Mucosa of gallbladder (tissue), 1 donor: ENCODE measurements at places on chromosomes 7 and 10. TPM values are rescaled to one million over a fixed set of nuclear protein-coding genes. Genes with fewer than 3 reads are reported as not detected.

The POLR2J gene
- 43.6 TPM for total RNA-seq

DNA sequence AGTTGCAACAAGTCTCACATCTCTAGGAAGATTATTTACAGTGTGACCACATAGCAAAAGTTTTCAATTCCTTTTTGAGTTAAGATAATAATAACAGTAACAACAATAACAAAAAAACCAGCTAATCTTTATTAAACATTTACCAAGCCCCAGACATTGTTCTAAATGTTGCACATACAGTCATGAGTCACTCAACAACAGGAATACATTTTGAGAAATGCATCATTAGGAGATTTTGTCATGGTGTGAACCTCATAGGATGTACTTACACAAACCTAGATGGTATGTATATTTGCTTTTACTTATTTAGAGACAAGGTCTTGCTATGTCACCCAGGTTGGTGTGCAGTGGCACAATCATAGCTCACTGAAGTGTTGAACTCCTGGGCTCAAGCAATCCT lies 52.0 kb downstream of the SPAM1 start:
- DNase-seq, result no peak

DNA sequence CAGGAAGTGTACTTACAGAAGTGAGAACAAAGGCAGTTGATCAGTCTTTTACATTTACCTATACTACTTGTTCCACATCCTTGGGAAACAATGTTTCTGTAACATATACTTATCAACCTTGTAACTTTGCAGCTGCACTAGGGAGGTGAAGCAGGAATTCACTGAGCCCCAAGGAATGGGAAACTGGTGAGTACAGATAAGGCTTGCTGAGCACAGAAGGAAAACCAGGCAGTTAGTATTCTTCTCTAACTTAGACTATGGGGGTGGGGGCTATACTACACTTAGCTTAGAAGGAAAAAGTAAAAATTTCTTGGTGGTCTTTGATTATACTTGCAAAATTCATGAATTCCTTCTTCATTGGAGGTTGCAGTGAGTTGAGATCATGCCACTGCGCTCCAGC lies 6.9 kb upstream of the ZNF33A start:
- DNase-seq, result no peak

- no peak for DNase-seq
Measured at GRCh38 chr7:117839507-117839906, 33.7 kb downstream of the CTTNBP2 start.

DNA sequence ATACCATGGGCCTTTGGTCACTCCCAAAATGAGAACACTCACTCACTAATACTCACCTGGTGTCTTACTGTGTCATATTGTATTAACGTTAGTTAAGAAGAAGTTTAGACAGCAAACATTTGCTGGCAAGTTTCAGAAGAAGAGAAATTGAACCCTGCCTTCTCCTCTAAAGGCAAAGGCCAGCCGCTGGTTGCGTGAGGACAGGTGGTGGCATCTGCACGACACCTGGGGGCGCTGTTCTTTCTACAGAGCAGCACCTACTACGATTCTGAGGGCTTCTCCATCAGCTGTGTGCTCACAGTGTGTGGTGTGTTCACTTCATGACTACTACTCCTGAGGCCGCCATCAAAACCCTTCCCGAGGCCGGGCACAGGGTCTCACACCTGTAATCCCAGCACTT lies 17.9 kb upstream of the CLEC2L start:
- no peak for DNase-seq

DNA sequence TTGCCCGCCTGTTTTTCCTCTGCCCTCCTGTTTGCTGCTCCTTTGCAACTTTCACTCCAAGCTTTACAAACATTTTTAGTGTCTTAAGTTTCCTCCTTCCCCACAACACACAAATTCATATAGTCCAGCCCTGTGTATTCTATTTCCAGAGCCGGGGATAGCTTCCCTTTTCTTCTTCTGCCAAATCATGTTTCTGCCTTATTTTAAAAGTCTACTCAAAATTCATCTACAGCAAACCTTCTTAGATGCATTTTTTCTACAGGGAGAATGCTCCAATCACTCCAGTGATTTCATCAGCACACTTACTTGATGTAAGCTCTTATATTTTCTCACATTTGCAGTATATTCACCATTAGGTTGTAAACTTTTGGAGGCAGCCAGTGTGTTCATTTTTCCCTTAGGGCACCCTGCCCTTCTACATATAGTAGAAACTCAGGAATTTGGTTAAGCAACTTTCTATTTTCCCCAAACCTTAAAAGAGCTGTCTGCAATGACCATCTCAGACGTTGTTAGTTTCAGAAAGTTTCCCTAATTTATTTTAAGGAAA lies 12.4 kb upstream of the ACTA2 start:
- DNase-seq, result no peak

DNA sequence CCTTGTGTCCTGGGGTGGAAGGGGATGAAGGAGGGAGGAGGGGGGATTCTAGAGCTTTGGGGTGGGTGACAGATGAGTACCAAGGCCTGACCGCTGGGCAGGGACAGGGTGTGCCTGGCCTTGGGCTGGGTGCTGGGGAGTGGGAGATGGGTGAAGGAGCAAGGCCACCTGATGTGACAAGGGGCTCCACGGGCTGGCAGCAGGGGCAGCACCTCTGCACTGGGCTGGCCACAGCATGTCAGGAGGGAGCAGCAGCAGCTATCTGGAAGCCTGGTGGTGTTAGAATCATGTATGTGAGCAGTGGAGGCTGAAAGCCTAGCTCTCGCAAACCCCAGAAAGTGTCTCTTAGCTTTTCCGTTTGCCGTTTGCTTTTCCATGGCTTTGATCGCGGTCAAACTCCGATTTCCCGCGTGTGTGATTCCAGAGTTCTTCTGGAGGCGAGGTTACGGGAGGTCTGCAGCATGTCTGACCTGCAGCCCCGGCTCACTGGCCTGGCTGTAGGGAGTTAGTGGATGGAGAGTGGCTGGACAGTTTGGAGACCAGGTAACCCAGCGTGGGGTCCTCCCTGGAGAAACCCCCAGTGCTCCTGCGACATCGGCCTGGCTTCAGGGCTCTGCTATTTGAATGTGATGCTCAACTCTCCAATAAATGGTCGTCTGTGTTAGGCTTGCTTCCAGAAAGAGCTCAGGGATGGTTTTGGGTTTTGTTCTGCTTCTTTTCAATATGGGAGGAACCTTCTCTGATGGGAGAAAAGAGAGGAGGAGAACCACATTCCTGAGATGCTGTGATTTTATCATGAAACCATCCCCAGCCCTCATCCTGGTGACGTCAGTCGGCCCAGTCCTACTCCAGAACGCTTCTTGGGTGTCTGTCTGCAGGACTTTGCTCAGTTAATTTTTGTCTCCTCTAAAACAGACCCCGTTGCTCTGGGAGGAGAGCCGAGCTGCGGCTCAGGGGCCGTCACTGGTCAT lies 105.5 kb downstream of the CUX1 start:
- peak; percentile 59 for DNase-seq

DNA sequence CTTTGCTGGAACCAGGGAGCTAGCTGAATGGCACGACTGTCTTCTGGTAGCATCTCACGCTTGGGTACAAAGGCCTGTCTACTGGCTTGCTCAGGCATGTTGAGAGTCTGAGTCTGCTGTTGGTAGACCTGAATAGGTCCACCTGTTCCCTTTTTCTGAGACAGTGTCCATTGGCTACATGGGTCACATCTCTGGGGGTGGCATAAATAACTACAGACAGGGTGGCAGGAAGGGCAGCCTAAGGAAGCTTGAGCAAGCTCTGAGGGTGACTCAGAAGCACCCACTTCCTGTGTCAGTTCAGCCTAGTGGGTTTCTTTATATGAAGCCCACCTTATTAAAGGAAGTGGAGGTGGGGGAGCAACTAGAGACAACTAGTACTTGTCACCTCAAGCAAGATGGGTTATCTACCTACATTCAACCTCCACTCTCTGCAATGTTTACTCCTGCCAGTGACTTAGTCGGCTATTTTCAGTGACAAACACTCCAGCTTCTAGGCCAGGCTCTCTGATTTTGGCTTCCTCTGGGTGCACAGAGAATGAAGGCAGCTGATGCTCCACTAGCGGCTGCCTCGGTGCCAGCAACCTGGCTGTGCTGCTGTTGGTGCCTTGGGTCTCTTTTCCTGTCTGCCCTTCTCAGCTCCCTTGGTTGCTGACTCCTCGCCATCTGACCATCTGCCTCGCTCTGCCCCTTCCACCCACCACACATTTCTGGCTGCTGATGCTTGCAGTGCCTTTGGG lies 5.7 kb upstream of the ZYX start:
- no peak for DNase-seq

The FGL2 gene
- 42.3 TPM for total RNA-seq

DNA sequence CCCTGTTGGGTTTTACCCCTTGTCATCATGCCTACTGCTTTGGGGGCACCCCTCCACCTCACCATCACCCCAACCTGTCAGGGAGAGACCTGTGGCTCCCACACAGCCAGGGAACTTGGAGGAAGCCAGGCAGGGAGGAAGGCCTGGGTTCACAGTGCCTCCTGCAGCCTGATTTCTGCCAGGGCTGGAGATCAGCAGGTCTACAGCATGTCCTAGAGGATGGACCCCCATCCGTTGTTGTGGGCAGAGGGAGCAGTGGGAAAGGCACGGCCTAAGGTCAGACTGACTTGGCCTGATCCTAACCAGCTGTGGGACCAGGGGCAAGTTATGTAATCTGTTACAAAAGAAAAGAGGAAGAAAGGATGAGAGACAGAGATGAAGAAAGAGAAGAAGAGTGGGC lies 28.2 kb downstream of the ZCCHC24 start:
- no peak for DNase-seq

GRCh38 chr7:114085592-114086501 lies 167.0 kb upstream of the PPP1R3A start:
- peak; percentile 79 for DNase-seq

- DNase-seq, result no peak
Measured at GRCh38 chr7:65397730-65398142, 24.1 kb downstream of the ZNF92 start.

- DNase-seq, result no peak
Measured at GRCh38 chr10:4020631-4021030, 235.6 kb upstream of the KLF6 start.

GRCh38 chr7:100430493-100431285 lies 1.1 kb downstream of the MEPCE start:
- DNase-seq, result no peak

The SSMEM1 gene
- total RNA-seq, result not detected

The NXPH1 gene
- total RNA-seq, result 0.95 TPM

- no peak for DNase-seq
Measured at GRCh38 chr7:156522801-156523200, 117.8 kb upstream of the RNF32 start.

- DNase-seq, result no peak
Measured at GRCh38 chr7:113083132-113083815, 3.4 kb downstream of the GPR85 start.

The EEPD1 gene
- total RNA-seq, result 40.1 TPM

GRCh38 chr7:25716421-25716820 lies 435.6 kb upstream of the NFE2L3 start:
- DNase-seq, result no peak

DNA sequence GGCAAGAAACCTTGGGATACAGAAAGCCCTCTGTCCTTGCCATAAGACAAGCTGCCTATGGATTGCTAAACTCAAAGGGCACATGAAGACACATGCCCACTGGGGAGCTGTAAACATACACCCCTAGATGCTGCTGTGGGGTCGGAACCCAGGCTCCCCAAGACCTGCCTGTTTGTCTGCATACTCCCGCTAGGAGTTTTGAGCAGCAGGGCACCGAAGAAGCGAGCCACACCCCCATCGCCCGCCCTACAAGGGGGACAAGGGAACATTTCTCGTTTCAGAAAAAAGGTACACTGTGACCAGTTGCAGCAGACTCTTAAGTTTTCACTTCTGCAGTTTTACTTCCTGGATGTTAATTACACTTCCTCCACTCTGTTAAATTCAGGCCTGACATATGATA lies 680.2 kb upstream of the GHITM start:
- DNase-seq, result no peak

DNA sequence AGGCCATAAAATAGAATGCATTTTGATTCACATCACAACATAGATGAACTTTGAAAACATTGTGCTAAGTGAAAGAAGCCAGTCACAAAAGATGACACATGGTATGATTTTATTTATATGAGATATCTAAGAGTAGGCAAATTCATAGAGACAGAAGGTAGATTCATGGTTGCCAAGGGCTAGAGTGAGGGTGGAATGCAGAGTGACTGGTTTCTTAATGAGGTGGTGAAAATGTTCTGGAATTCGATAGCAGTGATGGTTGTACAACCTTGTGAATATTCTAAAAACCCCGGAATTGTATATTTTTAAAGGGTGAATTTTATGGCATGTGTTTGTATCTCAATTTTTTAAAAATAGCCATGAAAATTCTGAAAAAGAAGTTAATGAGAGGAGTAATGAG lies 42.9 kb downstream of the ABCB4 start:
- DNase-seq, result no peak

DNA sequence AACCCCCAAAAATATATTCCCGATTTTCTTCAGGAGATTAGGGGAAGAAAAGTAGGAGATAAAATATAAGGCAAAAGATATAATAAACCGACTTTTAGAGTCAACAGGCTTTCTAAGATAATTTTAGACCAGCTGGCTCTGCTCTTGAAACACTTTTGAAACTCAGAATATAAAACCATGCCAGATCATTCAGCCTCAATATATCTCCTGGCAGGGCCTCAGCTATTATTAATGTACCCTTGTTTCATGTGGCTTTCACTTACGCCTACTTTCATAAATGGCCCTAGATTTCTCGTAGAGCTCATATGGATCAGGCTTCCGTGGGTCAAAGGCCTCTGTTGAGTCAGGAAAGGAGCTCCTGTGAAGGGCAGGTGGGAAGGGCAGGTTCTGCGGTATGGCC lies 396.0 kb downstream of the PHTF2 start:
- no peak for DNase-seq

- DNase-seq, result no peak
Measured at GRCh38 chr7:84686373-84686772, 491.8 kb upstream of the SEMA3A start.

GRCh38 chr10:110016039-110016438 lies 8.3 kb downstream of the ADD3 start:
- no peak for DNase-seq

- DNase-seq, result no peak
Measured at GRCh38 chr10:17562614-17563013, 54.6 kb downstream of the HACD1 start.

GRCh38 chr7:11833431-11833830 lies 1.4 kb upstream of the THSD7A start:
- DNase-seq, result no peak

- no peak for DNase-seq
Measured at GRCh38 chr7:5439209-5439571, 15.6 kb upstream of the TNRC18 start.

The MYO3A gene
- 0.06 TPM for total RNA-seq
